ENCODE measurements at places on chromosomes 7 and 10.

GRCh38 chr7:42876182-42877068 is 35.4 kb downstream of the C7orf25 start:
- no peak for DNase-seq

GRCh38 chr7:7639847-7640220 is 718 bp upstream of the UMAD1 start:
- no peak for DNase-seq

- no peak for DNase-seq
Observed at GRCh38 chr10:69497611-69498390, 46.5 kb downstream of the TSPAN15 start.

DNA sequence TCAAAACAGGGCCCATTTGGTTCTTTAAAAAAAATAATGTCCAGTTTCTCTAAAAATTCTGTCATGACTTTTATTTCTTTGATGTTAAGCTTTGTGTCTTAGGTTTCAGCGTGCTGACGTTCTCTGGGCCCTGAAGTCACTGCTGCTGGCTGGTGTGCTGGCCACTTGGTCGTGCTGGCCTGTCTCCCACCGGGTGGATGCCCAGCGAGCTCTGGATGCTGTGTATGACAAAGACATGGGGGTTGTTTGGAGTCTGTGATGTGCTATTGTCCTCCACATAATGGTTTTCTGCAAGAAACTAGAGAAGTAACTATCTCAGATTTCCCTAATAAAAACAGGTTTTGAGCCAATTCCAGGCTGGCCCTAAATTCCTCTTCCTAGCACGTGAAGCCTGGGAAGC is 9.5 kb upstream of the IDI2 start:
- DNase-seq, result no peak

GRCh38 chr7:2834748-2835441 is 9.2 kb downstream of the GNA12 start:
- DNase-seq, result no peak

- DNase-seq, result no peak
Observed at GRCh38 chr10:46285300-46285699, 1.5 kb upstream of the ANTXRL start.

- no peak for DNase-seq
Observed at GRCh38 chr10:118203461-118203860, 138.7 kb downstream of the FAM204A start.

DNA sequence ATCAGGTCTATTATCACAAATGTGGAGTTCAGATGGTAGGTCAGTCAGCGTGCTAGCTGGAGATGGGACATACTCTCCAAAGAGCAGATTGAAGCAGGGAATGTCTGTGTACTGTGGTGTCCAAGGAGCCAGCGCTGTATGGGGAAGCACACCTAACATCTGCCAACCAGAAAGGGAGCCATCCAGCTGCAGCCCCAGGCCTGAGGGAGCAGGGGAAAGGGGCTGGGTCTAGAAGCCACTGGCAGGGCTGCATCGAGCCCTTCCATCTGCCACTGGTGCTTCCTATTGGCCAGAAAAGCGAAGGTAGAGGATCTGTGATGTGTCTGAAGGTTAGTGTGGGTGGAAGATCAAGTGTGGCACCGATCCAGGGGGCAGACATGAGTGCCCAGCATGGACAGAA is 8.0 kb upstream of the RAMP3 start:
- no peak for DNase-seq

DNA sequence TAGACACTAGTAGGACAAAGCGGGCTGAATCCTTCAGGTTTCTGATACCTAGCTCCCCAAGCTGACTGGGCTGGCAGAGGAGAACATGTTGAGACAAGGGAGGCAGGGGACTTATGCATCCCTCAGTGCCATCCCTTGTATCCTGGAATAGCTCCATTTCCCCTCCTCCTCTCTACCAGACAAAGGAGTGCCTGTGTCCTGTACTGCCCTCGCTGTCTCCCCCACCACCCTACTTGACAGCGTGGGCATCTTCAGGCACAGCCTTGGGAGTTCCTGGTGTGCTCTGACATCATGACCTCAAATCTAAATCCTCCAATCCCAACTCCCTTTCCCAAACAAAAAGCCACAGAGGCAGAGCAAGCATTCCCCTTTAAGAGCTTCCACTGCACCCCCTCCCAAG is 9.0 kb downstream of the SFXN3 start:
- no peak for DNase-seq

GRCh38 chr10:43237631-43238446 is 29.0 kb downstream of the RASGEF1A start:
- no peak for DNase-seq

DNA sequence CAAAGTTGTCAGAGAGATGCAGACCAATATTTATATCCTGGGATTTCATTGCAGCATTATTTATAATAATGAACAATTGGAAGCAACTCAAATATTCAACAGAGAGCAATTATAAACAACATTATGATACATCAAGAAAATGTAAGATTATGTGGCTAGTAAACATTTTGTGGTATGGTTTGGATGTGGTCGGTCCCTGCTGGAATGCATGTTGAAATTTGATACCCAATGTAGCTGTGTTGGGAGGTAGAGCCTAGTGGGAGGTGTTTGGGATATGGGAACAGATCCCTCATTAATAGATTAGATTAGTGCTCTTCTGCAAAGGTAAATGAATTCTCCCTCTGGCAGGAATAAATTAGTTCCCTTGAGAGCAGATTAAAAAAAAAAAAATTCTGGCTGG is 350.9 kb downstream of the ANKRD30A start:
- no peak for DNase-seq

- no peak for DNase-seq
Observed at GRCh38 chr7:102169651-102170392, 116.8 kb upstream of the SH2B2 start.

- DNase-seq, result no peak
Observed at GRCh38 chr10:131654471-131655087, 246.2 kb upstream of the PPP2R2D start.

DNA sequence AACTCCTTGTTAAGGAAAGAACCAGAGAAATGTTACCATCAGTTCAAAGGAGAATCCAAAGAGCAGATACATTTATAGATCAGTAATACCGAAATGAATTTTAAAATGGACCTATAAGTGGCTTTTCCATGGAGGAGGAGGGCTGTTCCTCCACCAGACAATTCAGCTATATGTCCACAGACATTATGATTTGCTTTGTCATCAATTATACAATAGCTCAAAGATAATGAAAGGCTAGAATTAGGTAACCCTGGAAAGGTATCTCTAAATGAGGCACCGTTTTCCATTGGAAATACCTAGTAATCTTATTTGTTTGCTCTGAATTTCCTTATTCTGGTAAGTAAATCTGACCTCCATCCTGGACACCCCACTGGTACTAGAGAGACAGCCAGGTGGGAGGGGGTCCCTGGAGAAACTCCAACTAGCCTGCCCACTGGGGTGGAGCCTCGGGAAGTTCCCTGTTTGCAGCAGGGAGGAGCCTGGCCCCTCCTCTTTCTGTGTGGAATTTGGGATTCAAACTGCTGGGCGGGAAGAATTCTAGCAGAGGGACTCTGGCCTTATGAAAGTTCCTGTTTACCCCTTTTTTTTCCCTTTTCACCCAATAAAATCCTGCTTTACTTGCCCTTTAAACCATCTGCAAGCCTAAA is 218.0 kb downstream of the PHF14 start:
- DNase-seq, result no peak

DNA sequence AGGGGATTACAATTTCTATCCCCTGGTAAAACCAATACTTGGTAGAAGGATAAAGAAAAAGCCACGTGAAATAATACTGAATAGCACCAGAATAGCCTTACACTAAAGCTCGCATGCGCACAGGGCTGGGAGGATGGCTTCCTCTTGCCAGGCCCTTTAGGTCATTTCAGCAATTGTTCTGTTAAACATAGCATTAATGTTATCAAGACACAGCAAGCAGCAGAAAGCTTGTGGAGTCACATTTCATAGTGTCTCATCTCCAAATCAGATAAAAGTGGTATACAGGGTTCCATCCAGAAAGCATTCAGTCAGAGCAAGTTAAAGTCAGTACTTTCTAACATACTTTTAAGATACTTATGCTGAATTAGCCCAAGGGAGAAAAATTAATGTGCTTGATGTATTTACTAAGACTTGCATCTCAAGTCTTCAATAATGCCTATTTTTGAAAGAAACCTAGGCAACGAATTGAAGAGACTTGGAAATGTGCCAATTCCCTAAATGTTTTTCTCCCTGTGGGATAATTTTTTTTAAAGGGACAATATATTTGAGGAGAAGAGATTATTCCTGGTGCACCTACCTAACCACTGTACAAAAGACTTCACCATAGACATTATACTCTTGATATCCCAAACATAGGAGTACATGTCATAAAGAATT is 14.3 kb upstream of the NPM3 start:
- DNase-seq, result no peak

DNA sequence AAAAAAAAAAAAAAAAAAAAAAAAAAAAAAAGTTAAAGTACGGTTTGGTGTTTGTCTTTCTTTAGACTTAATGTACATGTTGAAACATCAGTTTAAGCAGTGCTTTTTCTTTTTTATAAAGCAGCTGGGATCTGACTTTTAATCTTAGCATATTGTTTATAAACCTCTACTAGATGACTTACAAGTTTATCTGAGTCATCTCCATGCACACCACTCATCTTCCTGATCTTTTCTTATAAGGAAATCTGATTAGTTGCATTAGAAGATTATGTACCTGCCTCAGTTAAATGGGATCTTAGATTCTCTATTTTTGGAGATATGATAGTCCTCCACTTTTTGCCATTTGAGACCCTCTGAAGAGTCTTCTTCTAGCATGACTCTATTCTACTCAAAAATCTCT is 391.9 kb upstream of the LRGUK start:
- no peak for DNase-seq

GRCh38 chr10:62075912-62076311 is 174.4 kb downstream of the ARID5B start:
- no peak for DNase-seq

DNA sequence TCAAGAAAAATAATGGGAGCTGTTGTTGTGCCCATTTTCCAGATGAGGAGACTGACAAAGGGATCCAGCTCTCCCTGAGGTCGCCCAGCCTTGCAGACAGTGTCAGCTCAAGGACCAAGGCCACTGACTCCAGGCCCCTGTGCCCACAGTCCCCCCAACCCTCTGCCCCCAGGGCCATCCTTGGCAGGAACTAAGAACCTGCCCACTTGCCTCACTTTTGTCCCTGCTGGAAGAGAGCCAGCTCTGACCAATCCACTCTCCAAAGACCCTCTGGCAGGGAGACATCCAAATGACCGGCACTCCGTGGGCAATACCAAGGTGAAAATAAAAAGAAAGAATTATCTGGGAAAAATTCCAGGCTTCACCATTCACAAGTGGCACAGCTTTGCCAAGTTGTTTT is 101.3 kb downstream of the TCERG1L start:
- DNase-seq, result no peak

DNA sequence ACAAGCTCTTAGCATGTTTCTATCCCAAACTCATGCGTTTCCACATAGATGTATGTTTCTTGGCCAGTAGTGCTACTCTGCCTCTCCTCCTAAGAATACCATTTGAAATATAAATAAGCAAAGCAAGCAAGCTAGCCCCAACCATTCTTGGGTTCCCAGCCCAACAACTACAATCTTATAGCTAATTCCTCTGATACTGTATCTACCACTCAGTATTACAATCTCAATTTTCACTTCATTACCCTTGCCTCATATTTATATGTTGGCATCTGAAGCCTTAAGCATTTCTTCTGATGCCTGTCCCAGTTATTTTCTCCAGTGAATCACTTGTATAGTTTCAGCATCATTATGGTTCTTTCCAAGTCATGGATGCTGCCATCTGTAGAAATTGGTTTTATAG is 181.1 kb downstream of the ST7 start:
- DNase-seq, result no peak

DNA sequence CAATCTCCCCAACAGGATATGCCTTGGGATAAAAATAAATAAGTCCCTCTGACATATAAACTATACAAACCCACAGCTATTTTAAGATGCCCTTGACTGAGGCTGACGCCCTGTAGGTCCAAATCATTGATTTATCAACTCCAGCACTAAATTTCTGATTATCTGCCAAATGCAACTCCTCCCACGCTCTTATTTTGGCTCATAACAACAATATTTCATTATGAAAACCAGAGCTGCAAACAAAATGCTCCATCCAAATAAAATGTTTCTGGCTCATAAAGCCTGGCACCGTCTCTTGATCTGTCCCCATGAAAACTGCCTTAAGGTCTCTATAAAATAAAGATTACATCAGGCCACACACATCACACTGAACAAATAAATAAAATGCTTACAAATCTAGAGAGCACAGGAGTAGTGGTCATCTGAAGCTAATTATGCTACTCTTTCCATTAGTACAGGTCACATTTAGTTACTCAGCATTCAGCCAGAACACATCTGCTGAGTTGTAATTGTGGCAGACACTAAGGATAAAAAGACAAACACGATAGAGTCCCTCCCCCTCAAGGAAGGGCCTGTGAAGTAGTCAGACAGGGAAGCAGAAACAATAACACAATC is 28.8 kb downstream of the CACUL1 start:
- DNase-seq, result peak; percentile 58

- DNase-seq, result no peak
Observed at GRCh38 chr10:89085153-89085552, 94.6 kb downstream of the FAS start.

DNA sequence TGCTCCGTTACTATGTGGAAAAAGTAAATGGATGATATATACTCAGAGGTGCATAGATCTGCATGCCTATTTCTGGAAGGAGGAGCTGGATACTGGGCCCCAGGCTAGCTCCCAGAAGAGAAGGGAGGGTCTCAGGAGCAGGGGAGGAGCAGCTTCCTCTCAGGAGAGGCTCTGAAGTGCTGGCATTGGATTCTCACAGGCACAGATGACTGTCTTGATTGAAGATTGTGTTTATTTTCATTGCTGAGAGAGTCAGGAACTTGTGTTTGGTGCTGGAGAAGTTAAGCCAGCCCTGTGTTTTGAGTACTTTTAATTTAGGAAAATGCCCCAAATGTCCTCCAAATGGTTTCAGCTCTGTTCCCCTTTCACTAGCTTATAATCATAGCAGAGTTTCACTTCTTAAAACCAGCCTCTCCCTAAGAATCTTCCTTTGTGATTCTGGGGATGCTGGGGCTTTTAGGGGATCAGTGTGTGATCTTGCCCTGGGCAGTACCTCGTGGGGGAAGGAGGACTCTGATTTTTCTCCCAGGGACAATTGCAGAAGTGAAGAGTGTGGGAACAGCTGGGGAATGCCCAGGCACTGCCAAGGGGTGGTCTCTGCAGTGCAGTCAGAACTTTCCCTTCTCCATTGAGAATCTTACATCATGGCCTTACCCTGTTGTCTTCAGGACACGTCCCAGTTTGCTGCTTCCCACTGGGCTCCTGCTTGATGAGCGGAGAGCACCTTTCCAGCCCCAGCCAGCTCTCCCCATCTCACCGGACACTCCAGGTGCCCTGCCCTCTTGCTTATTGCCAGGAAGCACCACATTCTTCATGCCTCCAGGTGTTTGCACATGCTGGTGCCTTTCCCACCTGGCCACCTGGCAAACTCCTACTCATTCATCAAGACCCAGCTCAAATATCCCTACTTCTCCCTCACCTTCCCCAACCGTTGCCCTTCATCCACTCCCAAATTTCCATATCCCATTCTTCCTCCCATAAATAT is 102.8 kb downstream of the ARHGAP22 start:
- no peak for DNase-seq

DNA sequence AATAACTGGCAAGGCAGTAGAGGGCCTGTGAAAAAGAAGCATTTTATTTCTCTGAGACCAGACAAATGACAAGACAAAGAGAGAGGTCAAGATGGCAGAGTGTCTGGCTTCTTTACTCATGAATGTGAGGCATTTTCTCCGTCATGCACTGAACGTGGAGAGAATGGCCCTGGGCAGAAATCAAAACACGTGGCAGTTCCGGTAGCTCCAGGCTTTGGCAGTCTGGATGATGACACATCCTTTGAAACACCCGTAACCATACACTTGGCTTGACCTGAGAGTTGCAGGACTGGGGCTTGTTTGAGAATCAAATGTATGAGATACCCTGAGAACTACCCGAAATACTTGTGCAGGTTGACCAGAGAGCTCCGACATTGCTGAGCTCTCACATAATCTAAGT is 537.6 kb downstream of the ACTR3B start:
- no peak for DNase-seq
